ENCODE measurements at places on chromosomes 7 and 10.
A peak's percentile ranks its signal among the peaks of the same experiment; 100 is the strongest.

DNA sequence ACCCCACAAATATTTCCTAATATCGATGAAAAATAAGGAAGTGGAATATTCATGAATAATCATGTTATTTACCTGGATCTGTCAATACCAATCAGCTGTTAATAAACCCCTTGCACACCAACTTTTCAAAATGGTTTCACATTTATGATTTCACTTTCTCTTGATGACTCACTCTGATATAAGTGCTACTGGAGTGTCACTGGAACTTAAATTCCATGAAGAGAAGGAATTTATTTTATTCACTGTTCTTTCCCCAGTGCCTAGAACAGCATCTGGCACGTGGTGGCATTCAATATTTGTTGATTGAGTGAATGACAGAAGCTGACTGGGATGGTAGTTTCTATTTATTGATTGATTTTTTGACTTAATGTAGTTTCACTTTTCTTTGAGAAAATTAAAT, 3.5 kb upstream of the ENO4 start:
- DNase-seq = no peak

- DNase-seq = no peak
Measured at GRCh38 chr7:117686311-117686935, 186.8 kb downstream of the CTTNBP2 start.

- no peak for DNase-seq
Measured at GRCh38 chr7:111174510-111174909, 83.6 kb downstream of the LRRN3 start.

GRCh38 chr7:68823996-68824780, 774.1 kb upstream of the AUTS2 start:
- no peak for DNase-seq

- DNase-seq = no peak
Measured at GRCh38 chr10:25498645-25499044, 323.8 kb downstream of the GPR158 start.

GRCh38 chr7:28830846-28831245, 127.3 kb downstream of the TRIL start:
- peak; percentile 36 for DNase-seq

DNA sequence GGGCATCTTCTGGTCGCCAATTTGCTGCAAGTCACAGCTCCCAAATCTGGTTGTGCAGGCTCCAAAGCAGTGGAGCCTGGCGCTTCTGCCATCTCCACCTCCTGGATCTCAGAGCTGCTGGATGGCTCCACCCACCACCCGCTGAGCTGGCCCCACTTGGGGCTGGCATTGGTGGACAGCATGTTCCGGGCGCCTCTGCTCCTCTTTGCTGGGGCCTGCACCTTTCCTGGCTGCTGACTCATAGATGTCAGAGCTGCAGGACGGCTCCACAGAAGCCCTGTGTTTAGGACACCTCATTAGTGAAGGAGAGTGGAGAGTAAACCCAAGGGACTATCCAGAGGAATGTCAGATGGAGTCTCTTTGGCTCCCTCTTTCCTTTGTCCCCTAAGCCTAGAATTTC, 27.4 kb downstream of the MAPK8 start:
- DNase-seq = no peak

- DNase-seq = no peak
Measured at GRCh38 chr7:96547371-96547811, 162.3 kb downstream of the SEM1 start.

DNA sequence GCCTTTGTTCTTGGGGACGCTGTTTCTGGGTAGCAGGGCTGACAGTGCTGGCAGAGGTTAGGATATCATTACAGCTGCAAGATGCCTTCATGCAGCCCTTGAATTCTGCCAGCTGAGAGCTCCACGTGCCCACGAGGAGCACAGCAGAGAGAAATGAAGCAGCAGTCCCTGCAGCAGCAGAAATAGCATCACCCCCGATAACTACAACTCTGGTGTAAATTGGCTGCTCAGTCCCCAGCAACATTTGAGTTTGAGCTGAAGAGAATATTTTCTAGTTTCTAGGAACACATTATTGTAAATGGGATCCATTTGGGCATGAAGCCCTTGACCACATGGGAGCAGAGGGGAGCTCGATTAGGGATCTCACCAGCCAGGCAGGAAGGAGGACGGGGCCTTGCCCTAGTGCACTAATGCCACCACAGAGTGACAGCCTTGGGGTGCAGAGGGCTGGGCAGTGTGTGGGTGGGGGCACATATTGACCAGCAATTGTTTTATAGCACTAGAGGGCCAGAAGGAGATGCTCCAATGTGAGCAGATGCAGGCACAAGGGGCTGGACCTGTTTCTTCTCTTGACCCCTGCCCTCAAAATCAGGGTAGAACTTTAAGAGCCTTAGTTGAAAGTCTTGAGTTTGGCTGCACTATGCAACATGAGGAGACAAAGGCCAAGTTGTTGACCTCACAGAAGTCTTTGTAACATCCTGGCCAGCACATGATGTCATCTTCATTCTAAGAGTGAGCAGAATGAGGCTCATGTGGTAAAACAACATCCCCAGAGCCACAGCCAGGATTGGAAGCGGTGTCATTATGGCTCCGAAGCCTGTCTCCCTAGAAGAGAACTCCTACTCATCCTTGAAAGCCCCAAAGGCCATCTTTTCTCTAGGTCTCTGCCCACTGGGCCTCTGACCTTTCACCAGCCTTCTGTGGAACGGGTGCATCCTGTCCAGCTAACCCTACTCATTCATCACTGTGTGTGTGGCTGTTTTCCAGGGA, 52.6 kb downstream of the ADCY1 start:
- no peak for DNase-seq

DNA sequence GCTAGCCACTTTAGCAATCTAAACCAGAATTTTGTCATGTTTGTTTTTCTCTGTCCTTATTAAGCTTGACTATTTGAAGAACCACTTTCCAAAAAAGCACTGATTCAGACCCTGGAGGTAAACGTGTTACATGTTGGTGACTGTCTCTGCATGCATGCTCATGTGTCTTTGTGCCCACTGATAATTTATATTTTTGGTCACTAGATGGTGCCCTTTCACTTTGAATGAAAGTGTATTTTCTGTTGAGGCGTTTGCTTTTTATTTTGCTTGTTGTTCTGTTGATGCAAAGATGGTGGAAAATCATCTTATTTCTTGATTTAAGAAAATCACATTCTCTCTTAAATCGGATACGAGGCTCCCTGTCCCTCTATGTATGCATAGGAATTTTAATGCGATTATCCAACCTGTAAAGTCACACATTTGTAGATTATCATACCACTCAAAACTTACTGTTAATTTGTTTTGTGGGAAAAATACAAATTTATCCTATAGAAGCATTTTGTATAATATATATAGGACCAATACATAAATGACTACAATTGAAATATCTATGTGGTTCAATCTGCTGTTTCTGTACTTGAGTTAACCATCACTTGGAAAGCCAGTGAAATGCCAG, 269.3 kb downstream of the BICC1 start:
- DNase-seq = peak; percentile 81

DNA sequence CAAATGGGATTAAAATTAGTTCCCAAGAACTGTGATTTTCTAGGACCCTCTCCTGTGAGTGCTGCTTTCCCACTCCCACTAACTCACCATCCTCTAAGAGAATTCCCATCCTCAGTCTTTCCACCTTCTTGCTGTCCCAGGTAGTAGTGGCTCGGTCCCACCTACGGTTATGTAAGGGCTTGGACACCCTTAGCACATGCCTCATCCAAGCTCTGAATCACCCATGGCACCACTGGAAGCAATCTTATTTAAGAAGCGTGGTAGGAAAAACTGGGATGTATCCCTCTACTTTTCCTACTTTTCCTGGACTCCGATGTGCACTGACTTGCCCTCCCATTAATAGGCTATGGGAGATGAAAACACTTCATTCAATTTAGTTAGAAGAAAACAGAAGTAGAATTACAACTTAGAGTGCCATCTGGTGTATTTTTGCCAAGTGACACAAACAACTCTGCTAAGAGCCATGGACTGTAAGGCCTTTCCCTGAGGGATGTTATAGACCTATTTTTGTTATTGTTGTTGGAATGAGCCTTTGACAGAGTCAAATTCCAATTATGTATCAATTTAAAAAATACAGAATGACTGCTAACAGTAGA, 13.7 kb upstream of the ANKRD22 start:
- DNase-seq = peak; percentile 56

GRCh38 chr7:98086281-98086718, 20.4 kb upstream of the LMTK2 start:
- no peak for DNase-seq

GRCh38 chr10:8057636-8058273, 3.3 kb downstream of the GATA3 start:
- no peak for DNase-seq

DNA sequence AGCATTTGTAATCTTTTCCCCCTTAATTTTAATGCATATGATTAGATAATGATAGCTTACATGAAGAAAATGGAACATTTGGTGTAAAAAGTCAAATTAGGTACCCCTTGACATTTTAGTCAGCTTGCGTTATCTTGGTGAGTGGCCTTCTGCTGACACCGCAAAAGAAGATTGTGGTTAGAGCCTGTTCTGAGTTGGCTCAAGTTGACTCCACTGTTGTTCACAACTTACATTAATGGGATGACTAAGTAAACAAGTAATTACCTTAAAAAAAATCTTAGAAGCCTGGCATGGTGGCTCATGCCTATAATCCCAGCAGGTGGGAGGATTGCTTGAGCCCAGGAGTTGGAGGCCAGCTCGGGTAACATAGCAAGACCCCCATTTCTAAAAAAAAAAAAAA, 24.2 kb downstream of the TRRAP start:
- no peak for DNase-seq

GRCh38 chr7:33986451-33986850, 81.1 kb downstream of the BMPER start:
- no peak for DNase-seq

Measured in pons (tissue), 1 donor.